ENCODE measurements at places on chromosomes 1 and 21.

DNA sequence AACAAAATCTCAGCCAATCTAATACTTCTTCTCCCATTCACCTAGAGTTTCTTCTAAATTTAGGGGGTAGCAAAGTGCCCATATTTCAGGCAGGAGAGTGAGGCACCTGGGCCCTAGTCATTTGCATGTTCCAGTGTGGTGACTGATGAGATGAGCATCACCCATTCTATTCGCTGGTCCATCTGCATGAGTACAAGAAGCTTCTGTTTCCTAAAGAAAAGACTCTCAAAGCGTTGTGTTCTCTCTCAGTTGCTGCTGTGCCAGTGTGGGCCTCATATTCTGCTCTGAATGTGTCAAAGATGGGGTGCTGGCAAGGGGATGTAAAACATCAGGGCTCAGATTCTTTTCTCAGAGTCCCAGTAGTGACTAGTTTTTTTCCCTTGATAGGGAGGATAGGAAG, 16.1 kb upstream of the DPYD start:
- no peak for DNase-seq

DNA sequence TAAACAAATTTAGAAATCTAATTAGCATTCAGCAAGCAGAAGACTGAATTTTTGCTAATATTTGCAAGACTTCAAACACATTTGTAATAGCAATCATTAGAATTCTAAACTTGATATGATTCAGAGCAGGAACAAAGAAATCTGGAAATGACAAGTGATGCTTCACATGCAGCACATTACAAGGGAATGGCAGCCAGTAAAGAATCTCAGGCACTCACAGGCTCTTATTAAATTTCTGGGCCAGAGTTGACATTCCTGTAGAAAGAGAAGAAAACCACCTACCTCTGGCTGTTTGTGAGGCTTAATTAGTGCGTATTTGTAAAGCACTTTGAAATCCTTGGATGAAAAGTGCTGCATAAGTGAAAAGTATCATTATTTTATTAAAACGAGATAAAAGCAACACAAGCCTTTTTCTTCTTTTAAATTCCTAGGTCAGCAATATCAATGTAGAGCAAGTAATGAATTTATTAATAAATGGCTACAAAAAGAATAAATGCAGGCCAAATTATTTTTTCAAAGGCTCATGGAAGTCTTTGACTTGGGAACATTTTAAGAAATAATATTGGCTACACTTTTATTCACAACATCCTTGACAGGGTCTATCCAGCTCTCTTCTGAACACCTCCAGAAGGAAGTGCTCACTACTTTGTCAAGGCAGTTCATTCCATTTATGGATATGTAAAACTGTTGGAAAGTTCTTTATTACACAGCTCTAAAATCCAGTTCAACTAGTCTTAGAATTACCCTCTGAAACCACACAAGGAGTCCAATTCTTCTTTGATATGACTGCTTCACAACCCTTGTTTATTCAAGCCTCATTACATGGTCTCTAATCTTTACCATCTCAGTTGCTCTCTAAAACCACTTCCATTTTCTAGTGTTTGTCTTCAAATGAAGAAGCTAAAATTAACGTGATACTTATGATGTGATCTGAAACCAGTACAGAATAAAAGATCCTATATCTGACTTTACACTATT, 32.1 kb upstream of the SCYL3 start:
- no peak for DNase-seq

DNA sequence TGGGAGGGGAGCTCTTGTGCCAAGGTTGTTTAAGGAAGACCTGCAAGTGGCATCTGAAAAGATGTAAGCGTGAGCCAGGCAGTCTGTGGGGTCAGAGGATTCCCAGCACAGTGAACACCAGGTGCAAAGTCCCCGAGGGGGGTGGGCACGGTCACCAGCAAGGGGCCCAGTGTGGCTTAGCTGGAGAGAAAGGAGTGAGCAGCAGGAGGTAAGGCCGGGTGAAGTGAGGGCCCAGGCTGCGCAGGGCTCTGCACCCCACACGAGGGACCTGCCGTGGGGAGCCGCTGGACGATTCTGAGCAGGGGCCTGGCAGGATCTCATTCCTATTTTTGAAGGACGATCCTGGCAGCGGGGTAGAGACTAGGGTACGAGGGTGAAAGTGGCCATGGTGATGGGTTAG, 4.1 kb downstream of the DDOST start:
- no peak for DNase-seq

DNA sequence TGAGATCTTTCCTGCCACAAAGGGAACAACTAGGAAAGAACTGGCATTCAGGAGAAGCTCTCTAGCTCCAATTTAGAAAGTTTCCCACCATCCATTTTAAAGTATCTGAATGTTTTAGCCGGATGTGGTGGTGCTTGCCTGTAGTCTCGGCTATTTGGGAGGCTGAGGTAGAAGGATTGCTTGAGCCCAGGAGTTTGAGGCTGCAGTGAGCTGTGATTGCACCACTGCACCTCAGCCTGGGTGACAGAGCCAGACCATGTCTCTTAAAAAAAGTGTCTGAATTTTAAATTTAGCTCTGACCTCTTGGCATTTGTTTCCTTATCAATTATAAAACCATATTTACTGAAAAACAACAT, 67.2 kb downstream of the RPAP2 start:
- no peak for DNase-seq

DNA sequence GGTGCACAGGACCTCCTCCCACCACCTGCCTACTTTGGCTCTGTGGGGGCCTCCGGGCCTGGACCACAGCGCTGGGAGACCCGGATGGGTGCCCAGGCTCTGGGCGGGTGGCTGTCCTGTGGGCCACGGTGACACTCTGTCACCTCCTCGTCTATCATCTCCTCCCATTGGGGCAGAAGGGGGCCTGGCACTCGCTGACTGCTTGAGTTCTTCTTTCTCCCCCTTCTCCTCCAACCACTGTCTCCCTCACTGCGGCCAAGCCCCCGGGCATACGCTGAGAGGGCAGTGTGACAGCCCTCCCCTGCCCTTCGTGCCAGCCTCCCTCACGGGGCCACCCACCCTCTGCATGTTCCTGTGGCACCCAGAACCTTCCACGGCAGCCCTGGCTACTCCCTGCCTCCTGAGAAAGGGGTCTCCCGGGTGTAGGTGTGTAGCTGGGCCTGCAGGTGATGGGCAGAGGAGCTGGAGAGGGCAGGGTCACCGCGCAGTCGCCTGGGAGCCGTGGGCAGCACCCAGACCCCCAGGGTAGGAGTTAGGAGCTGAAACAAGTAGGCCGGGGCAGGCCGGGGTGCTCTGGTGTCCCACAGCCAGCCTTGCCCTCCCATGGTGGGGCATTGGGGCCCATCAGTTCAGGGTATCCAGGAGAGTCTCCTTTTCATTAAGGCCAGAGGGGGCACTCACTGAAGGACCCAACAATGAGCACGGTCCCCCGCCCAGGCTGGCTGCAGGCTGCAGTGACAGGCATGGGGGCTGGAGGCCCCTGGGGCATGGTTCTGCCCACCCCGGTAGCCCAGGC, 9.2 kb upstream of the ARF1 start:
- DNase-seq: no peak

DNA sequence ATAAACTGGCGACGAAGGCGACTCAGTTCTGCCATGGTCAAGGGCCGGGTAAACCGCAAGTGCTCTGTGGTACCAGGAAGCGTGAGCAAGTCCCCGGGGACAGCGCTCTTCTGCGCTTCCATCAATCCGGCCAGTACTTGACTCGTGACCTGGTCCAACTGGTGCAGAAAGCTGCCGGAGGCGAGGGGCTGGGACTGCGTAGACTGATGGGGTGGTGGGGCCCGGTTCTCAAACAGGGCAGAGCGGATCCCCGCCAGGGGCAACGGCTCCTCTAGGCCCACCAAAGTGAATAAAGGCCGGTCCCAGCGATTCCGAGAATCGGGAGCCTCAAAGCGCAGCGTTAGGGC, 852 bp downstream of the KTI12 start:
- DNase-seq: no peak

DNA sequence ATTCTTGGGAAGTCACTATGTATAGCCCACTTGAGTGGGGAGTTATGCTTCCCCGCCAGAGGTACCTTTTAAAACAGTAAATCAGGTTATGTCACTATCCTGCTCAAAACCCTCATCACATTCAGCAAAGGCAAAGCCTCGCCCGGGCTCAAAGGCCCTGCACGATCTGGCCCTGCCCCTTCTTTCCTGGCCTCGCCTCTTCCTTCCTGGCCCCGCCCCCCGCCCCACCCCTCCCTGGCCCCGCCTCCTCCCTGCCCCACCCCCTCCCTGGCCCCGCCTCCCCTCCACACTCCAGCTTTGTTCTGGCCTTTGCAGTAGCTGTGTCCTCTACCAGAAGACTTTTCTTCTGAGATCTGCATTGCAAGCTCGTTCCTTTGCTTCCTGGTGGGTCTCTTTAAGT, 6.6 kb downstream of the LDLRAD2 start:
- no peak for DNase-seq

GRCh38 chr1:40450495-40451237, 390 bp downstream of the ZFP69B start:
- no peak for DNase-seq
